ENCODE measurements at places on chromosomes 16 and 17.

DNA sequence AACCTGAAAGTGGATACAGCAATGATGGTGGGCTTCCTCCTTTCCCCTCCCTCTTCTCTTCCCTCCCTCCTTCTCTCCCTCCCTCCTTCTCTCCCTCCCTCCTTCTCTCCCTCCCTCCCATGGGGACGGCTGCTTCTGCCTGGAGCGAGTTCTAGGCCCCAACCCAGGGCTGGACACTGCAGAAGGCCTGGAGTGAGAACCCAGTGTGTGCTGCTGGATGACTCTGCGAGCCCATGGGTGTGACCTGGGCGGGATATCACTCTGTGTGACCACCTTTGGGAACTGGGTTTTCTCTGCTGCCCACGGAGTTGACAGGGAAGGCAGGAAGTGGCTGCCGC, 242.6 kb upstream of the GSE1 start:
- no peak for DNase-seq

- DNase-seq, result no peak
These were observed 31.4 kb downstream of the CACNA1H start for GRCh38 chr16:1184156-1184868.

- no peak for DNase-seq
These were observed 2.8 kb upstream of the LPCAT2 start for GRCh38 chr16:55506083-55506482.

DNA sequence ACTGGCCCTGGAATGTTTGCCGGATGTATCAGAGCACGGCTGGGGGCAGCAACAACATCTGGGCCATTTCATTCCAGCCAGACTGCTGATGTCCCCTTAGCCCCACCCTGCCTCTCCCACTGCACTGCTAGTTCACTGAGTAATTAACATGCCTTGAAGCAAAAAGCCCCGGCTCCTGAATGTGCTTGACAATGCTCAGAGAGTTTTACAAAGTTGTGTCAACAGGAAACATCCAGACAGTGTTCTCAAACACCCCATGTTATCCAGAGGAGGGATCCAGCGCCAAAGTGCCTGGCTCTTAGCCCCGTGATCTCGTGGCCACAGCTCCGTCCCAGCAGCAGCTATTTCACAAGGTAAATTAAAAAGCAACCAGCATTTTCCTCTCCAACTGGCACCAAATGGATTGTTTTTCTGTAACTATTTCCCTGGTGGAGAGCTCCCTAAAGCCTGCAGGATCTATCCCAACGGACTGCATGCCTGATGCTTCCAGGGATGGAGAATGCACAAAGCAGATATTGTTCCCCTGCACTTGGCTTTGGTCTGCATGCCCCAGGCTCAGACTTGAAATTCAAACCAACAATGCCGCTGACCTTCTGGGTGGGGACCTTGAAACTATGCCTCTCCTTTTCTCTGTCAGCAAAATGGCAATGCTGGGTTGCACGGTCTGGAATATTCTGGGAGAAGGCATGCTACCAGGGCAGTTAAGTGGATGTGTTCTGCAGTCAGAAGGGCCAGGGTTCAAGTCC, 115.6 kb upstream of the CDH5 start:
- no peak for DNase-seq

GRCh38 chr16:83681381-83681956, 126.3 kb upstream of the HSBP1 start:
- DNase-seq, result no peak

GRCh38 chr17:1179818-1180742, at the start of gene ABR:
Gene ABR, minus strand, starts transcription at chr17:1179981. Its CDS starts 254 bp downstream, at chr17:1179727.
- no peak for DNase-seq

DNA sequence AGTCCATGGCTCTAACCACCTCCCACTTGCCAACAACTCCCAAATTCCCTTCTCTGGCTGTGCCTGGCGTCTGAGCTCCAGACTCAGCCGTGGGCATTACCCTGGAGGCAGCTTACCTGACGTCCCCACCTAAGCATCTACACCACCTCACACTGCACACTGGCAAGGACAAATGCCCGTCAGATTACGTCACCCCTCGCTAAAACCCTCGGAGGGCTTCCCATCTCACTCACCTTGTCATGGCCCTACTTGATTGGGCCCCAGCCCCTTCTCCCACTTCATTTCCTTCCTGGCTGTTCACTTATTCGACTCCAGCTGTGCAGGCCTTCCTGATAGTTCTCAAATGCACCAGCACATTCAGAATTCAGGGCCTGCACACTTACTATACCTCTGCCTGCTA, 13.4 kb downstream of the ALOXE3 start:
- no peak for DNase-seq

GRCh38 chr17:7835814-7836595, 2.0 kb downstream of the KDM6B start:
- DNase-seq, result peak; percentile 46

DNA sequence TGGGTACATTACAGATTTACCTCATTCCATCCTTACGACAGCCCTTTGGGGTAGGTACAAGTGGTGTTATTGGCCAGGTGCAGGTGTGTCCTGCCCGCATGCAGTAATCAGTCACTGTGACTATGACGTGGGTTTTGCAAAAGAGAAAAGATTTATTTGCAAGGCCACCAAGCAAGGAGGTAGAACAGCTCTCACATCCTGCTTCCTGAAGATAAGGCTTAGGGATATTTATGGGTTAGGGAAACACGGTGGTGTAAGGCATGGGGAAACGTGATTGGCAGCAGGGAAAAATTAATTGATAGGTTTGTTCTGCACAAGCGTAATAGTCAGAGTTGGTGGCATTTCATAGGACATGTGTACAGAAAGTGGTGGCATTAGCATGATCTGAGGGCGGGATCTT, 214.8 kb downstream of the PARN start:
- DNase-seq, result no peak

DNA sequence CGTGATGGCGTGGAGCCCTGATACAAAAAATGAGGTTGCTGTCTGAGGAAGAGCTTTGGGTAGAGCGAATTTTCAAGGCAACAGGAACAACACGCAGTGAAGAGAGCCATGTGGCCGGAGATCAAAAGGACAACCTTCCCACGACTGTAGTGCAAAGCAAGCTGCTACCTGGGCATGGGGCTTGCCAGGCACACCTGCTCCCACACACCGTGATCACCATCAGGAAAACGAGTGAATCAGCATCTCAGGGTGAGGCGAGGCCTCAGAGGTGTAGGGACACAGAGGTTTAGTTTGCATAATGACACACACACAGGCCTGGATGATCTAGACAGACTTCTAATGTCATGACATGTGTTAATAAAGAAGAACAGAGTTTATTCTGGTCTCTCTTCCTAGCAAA, 65.7 kb downstream of the PARN start:
- no peak for DNase-seq

- DNase-seq, result no peak
These were observed 47.2 kb downstream of the DNAH9 start for GRCh38 chr17:11645426-11645825.

- peak; percentile 40 for DNase-seq
These were observed 458 bp downstream of the SLC12A4 start for GRCh38 chr16:67967958-67968399.

DNA sequence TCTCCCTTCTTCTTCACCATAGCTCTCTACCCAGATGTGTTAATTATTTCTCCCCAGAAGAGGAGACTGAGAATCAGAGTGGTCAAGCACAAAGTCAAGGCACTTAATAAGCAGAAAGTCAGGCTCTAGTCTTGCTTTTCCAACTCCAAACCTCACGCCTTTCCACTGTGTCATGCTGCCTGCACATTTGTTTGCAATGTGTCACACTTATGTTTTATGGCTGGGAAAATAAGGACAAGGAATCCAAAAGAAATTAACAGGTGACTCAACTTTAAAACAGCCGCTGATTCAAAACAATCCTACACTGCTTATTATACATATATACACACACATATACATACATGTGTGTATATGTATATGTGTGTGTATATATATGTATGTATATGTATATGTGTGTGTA, 255.7 kb upstream of the DYNLRB2 start:
- no peak for DNase-seq

GRCh38 chr17:39231591-39232551, 6.1 kb upstream of the STAC2 start:
- peak; percentile 88 for DNase-seq

DNA sequence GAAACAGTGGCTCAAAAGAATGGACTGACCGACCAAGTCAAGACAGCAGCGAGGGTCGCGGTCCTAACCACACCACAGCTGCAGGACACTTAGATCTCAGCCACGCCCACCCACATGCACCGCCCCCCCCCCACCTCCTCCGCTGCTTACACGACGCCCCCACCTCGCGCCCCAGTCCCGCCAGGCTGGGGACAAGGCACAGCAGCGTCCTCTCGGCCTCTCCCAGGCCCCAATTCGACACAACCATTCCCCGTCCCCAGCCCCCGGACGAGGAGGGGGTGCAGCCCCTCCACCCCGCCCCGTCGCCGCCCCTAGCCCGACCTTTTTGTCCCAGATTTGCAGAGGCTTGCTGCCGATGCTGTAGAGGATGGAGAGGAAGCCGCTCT, 477 bp downstream of the CFAP20 start:
- DNase-seq, result peak; percentile 28

DNA sequence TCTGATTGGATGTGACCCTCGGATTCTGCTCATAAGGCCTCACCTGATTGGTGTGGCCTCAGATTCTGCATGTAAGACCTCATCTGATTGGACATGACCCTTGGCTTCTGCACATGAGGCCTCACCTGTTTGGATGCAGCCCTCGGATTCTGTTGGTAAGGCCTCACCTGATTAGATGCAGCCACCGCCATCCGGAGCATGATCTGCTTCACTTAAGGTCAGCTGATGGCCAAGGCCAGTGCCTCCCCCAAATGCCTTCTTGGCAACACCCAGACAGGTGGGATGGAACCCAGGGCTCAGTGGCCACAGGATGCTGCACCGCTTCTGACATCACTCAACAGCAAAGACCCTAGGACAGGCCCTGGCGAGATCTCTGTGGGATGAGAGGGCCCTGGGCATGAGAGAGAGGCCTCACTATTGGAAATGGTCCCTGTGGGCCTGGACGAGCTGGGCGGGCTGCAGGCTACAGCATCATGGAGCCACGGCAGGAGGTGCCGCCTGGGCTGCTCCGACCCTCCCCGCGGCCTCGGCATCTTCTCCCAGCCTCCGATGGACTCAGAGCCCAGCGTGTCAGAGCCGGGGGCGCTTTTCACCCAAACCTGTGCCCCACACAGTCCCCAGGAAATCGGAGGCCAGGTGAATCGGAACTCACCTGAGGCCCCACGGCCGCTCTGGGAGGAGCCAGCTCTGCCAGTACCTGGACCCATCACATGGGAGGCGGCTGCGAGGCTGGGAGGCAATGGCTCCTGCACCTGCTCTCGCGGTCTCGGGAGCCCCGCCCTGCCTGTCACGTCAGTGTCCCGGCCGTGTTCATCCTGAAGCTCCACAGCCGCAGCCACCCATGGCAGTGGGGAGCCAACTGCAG, 60.9 kb upstream of the ZNF469 start:
- no peak for DNase-seq

DNA sequence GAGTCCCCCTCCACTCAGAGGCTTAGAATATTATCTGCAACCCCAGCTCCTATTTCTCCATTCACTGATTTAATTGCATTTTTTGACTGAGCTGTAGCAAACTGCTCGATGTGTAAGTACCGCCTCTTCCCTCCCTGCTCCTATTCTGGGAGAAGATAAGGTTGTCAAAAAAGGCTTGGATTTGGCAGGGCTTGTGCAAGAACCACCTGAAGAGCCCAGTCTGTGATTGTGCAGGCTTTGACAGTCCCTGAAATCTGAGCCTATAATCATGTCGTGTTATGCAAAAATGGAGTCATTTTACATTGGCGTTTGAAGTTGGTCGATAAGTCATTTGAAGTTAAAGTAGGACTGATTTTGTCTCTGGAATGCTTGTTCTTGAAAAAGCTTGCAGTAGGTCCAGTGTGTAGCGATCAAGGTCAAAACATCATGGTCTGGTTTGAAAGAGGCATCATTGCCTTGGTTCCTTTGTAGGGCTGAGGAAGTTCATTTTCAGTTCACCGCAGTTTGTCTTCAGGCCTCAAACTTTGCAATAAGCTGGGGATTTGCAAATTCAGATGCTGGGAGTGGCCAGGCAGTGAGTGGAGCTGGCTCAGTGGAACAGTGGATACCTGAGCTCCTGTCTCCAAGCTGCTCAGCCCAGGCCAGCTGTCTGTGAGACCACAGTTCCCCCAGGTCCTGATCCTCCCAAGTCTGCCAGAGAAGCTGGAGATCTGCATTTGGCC, 68.8 kb downstream of the KATNIP start:
- no peak for DNase-seq

GRCh38 chr16:84585886-84586285, 32.0 kb downstream of the COTL1 start:
- no peak for DNase-seq

- DNase-seq, result no peak
These were observed 38.6 kb downstream of the CDH11 start for GRCh38 chr16:65083164-65083857.

DNA sequence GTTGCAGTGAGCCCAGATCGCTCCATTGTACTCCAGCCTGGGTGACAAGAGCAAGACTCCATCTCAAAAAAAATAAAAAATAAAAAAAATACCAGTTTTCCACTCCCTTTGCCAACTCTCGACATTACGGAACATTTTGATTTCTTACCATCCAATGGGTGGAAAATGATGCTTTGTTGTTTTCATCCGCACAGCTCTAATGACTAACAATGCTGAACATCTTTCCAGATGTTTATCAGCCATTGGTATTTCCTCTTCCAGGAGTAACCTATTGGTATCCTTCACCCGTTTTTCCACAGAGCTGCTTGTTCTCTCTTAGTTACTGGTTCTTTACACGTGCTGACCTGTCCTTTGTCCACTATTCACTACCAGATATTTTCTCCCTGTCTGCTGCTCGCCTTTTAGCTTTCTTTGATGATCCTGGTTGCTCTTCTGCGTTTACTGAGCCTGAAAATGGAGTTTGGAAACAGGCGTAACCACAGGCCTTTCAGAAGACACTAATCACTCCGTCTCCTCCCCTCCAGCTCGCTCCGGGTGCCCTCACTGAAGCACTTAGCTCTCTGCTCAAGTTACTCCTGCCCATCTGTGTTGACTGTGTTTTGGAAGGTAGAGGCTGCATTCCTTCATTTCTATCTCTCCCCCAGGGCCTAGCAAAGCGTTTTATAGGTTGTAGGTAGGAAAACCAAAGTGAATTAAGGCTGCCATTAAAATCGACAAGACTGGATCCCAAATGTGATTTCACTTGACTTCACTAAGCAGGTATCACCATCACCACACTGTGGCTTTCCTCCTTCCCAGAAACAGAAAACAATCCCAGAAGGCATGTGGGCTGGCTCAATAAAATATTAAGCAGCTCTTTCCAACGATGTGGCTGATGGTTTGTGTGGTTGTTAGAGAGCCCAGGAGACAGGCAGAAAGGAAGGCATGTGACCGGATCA, 8.9 kb downstream of the SHPK start:
- no peak for DNase-seq

- DNase-seq, result no peak
These were observed 14.6 kb downstream of the CRISPLD2 start for GRCh38 chr16:84834403-84834772.

DNA sequence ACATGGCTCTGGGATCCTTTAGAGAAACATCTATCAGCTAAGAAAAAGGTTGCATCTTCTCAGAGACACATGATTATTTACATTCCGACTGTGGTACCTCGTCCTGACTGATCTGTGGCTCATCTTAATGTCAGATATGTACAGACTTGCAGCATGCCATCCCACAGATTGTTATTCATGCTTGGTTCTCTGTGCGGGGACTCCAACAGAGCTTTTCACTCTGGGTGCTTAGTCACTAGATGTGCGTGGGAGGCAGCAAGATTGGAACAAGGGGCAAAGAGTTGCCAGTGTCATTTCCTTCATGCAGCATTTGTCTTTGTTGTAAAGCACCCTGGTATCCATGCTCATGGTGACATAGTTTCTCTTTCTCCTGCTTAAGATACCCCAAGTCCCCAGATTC, 179.1 kb upstream of the CACNG5 start:
- DNase-seq, result no peak

All from Calu3 (cell line).